ENCODE measurements at places on chromosomes 3 and 15.

DNA sequence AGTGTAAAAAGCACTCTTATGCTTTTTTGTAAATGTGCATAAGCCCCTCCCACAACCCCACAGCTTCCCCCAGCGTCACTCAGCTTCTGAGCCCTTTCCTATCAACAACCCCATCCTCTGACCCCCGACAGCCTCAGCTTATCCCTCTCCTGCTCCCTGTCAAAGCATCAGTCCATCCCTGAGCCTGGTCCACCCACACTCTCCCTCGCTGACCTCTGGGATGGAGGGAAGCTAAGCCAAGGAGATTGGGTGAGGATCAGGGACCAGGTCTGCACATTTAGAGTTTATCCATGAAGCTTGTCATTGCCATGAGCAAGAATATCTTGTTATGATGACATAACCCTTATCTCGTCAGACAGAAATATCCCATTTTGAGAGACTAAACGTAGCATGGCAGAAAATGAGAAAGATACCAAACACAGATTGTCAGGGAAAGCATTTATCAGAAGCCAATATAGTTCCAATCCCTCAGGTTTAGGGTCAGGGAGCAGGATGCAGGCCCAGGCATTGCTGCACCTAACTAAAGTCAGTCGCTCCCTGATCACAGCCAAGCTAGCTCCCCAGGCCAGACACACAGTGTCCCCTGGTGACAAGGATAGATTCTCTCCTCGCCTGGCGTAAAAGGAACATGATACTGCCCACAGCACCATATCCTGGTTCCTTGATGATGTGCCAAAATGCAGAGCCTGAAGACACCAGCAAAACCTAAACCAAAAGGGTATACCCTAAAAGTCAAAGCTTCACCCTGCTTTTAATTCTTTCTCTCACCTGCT, 66.9 kb downstream of the DCLK3 start:
- no peak for DNase-seq

DNA sequence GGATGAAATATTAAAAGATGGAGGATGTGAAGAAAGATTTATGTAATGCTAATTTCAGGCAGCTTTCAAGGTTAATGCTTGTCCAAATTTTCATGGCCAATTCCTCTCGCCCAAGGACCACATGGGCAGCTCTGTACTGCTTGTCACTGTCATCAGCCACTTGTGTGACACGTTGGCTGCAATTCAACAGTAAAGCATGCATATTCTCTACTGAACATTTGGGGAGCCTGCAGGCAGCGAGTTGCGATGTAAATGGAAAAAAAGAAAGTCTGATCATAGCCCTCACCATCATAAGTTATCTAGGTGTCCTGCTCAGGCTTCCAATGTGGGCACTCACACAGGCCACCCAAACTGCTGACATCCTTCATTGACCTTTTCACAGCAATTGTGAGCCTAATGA, 1026.8 kb upstream of the NR2F2 start:
- DNase-seq: no peak

GRCh38 chr15:49436751-49437150, 13.7 kb downstream of the FGF7 start:
- DNase-seq: no peak

DNA sequence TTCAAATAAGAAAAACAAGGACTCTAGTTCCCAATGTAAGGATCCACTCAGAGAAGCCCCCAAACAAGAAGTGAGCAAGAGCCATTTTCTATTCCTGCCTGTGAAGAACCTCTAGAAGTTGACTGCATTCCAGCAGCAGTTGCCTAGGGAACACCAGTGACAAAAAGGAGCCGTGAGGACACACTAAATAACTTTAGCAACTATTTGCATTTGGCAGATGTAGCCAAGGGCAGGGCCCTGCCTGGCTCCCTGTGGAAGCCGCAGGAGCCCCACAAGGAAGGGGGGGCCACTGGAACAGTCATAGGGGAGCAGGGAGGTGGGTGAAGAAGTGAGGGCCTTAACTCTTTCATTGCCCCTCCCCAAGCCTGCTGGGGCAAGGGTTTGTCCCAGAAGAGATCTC, 470.2 kb upstream of the PROK2 start:
- no peak for DNase-seq

- DNase-seq: no peak
Measured at GRCh38 chr15:49589030-49589429, 31.6 kb downstream of the FAM227B start.

DNA sequence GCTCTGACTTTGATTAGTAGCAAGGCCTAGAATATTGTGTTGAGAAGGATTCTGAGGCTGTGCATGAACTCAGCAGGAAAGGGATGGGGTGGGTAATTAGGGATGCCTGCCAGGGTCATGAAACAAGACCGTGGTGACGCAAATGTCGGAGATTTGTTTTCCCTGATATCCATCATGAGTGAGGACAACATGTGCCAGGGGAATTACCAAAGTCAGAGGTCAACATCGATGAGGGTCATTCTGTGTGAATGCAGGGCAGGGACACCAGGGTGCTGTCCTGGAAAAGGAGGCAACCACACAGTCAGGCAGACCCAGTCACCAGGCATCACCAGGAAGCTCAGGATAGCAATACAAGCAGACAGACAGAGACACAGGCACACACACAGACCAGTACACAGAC, 52.2 kb downstream of the SLCO2A1 start:
- no peak for DNase-seq

Measured in stimulated activated CD8-positive, alpha-beta memory T cell treated with anti-CD3 and anti-CD28 coated beads, Interleukin-7, amount 100 ng/mL, for 4 hours (primary cell).